ENCODE measurements at places on chromosomes 6 and 20.
A peak's percentile ranks its signal among the peaks of the same experiment; 100 is the strongest.

DNA sequence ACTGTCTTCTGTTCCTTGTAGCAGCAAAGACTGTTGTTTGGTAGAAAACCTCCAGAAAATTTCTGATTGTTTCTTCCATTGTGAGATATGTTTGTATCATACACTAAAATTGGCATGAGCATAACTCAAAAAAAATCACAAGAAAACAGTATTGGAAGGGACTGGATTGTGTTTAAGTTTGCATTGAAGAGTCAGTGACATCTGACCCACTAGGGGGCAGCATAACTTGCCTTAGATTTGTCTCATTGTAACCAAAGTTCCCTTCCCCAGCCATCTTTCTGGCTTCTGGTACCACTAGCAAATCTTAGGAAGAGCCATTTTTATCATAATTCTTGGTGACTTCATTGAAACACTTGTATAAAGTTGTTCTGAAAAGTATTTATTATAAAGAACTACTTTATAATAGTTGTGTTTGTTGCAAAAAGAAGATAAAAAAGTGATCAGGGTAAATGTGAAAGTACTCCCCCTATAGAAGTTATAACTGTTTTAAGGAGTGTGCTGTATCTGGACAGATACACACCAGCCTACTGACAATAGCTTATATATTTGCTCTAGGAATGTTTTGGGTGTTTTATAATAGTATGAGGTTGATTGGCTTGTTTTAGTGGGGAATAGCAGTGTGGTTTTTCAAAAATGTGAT, 7.7 kb downstream of the CSTF1 start:
- no peak for DNase-seq

DNA sequence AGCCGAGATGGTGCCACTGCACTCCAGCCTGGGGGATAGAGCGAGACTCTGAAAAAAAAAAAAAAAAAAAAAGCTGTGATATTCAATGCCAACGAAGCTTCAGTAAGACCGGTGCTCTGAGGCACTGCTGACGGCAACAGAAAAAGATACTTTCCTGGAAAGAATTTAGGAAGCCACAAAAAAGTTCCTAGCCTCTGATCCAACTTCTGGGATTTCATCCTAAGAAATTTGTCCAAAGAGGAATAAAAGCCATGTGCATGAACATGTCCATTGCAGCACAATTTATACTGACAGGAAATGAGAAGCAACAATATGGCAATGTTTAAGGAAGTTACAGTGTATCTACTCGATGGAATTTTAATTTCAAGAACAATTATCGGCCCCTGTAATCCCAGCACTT, 24.5 kb upstream of the CARMIL1 start:
- DNase-seq, result no peak

DNA sequence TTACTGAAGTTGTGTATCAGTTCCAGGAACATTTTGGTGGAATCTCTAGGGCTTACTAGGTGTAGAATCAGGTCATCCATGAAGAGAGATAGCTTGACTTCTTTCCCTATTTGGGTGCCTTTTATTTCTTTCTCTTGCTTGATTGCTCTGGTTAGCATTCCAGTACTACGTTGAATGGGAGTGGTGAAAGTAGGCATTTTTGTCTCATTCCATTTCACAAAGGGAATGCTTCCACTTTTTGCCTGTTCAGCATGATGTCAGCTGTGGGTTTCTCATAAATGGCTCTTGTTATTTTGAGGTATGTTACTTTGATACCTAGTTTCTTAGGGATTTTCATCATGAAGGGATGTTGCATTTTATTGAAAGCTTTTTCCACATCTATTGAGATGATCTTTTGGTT, 195.3 kb downstream of the MOXD1 start:
- no peak for DNase-seq

- peak; percentile 81 for DNase-seq
These were observed 24.1 kb upstream of the ROS1 start for GRCh38 chr6:117449549-117450439.

DNA sequence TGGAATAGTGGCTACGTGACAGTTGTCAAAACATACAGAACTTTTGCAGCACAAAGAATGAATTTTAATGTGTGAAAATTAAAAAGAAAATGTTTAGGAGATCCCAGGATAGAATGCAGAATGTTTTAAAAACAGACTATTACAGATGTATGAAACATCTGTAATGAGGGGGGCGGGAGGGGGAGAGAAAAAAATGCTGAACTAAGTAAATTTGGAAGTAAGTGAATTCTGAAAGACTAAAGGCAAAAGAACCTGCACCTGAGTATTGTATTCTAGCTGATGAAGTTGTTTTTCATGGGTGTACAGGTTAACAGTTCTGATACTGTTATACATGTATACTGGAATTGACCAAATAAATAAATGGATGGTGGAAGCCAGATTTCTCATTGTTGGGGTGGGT, 178.8 kb downstream of the ZFAND3 start:
- no peak for DNase-seq

DNA sequence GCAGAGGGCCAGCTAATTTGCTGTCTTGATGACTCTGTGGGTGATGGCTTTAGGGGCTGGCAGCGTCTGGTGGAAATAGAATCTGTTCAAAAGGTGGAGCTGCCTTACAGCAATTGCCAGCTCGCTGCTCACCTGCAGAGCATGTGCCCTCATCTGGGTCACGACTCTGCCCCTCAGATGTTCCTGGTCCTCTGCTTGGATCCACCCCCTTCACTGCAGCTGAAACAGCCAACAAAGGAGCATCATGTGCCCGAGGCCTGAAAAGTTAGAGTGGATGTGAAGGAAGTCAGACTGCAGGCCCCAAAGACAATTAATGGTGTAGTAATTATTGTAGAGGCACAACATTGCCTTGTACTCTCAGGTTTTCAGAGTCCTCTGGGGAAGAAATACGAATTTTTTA, 19.9 kb downstream of the RREB1 start:
- no peak for DNase-seq

DNA sequence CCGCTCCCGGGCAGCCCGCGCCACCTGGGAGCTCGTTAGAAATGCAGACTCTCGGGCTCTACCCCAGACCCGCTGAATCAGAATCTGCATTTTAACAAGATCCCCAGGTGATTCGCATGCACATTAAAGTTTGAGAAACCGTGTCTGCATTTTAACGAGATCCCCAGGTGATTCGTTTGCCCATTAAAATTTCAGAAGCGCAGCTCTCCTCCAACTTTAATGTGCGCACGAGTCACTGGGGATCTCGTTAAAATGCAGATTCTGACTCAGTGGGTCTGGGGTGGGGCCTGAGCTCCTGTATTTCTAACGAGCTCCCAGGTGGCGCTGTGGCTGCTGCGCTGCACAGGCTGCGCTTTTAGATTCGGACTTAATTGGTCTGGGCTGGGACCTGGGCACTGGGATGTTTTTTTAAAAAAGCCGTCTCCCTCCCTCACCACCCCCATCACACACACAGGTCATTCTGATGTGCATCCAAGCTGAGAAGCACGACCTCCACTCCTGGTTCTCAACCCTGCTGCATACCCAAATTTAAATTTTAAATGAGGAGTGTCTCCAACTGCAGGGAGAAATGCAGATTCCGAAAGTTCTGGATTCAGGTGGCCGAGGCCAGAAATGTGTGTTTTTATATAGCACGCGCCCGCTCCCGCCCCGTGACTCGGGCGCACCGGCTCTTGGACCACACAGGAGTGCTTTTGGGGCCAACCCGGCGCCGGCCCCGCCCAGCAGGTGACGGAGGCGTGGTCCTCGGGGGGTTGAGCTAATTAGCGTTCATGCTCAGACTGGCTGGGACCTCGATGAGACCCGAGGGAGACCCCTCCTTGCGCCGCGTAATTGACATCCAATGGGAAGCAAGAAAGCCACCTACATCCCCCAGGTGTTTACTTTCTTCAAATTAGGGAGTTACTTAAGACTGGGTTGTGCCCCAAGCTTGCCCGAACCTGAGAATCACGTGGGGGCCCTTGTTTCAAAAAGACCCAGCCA, 85.8 kb downstream of the ZFP64 start:
- DNase-seq, result no peak

GRCh38 chr6:168139121-168139520, 60.1 kb upstream of the FRMD1 start:
- DNase-seq, result peak; percentile 23

DNA sequence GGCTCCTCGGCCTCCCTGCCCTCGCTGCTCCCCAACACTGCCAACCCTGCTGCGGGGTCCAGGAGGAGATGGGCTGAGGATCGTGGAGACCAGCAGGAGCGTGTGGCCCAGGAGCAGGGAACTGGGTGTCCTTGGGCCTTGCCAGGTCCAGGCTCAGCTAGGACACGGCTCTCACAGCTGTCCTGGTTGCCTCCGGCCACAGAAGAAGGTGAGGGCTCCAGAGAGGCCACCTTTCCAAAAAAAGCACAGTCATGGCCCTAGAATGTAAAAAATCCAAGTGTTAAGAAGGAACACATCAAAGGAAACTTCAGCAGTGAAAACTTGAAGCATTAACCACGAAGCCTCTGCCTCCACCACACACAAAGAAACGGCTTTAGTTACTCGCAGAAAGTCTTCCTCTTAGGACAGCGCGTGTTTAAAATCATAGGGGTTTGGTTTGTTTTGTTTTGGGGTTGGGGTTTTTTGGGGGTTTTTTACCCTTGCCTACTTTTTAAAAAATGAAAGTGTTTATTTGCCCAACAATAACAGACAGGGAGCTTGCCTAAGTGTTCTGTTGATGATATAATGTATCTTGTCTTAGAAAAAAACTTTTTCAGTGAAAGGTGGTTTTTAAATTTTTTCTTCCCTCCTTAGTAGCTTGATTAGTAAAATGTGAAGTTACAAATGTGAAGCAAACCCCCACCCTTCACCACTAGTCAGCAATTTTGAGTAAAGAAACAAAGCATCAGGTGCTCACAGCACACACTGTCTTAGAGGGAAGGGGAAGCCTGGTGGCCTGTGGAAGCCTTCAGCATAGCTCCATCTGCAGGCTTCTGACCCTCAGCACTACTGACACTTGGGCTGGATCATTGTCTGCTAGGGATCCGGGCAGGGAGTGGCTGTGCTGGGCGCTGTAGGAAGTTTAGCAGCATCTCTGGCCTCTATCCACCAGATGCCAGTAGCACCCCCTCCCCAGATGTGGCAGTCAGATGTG, 60.0 kb downstream of the PTPN1 start:
- peak; percentile 41 for DNase-seq

GRCh38 chr6:40962241-40962640, 76.8 kb downstream of the UNC5CL start:
- DNase-seq, result peak; percentile 89

DNA sequence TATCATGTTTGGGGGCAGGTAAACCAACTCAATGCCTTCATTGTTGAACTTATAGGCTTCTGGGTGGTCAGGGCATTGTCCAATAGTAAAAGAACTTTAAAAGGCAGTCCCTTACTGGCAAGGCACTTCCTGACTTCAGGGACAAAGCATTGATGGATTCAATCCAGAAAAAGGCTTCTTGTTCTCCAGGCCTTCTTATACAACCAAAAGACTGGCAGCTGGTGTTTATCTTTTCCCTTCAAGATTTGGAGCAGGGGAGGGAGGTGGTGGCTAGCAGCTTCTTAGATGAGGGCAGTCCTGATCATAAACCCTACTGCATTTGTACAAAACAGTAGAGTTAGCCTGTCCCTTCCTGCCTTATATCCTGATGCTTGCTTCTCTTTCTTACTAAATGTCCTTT, 57.5 kb downstream of the NCOA3 start:
- DNase-seq, result peak; percentile 42

DNA sequence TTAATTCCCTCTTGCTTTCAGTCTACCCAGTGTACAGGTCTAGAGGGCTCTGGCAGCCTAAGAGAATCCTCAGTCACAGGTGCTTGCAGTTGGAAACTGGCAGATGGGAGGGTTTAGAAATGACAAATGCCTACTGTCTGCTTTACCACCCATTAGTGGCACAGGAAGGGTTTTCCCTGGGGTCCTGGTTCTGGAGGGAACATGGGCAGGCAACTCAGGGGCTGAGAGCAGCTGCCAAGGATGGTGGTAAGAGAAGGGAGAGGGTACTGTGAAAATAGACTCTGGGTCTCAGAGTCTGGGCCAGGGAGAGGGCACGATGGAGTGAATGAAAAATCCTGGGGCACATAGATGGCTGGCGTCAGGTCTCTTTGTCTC, 103.5 kb downstream of the TCP11 start:
- DNase-seq, result no peak

DNA sequence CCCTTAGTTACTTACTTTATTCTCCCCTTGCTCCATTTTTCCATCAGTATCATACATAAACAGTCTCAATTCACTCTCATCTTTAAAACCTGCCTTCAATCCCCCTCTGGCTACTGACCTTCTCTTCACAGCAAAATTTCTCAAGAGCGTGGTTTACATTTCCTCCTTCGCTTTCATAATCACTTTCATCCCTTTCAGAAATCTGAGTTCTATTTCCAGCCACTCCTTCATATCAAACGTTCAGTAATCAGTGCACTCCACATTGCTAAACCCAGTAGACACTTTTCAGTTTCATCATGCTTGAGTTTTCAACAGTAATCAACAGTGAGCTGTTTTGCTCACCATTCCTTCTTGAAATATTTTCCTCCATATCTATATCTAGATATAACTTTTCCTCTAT, 176.7 kb upstream of the HSF2 start:
- no peak for DNase-seq

GRCh38 chr6:141521440-141521839, 611.3 kb upstream of the GJE1 start:
- DNase-seq, result no peak

DNA sequence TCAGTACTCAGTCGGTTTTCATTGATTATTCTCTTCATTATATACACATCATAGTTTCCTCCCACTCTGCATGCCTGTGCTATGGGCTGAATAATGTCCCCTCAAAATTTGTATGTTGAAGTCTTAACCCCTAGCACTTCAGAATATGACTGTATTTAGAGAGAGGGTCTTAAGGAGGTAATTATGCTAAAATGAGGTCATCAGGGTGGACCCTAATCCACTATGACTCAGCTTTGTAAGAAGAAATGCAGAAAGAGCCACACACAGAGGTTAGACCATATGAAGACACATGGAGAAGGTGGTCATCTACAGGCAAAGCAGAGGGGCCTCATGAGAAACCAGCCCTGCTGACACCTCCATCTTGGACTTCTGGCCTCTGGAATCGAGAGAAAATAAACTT, 15.8 kb downstream of the ABHD12 start:
- no peak for DNase-seq

DNA sequence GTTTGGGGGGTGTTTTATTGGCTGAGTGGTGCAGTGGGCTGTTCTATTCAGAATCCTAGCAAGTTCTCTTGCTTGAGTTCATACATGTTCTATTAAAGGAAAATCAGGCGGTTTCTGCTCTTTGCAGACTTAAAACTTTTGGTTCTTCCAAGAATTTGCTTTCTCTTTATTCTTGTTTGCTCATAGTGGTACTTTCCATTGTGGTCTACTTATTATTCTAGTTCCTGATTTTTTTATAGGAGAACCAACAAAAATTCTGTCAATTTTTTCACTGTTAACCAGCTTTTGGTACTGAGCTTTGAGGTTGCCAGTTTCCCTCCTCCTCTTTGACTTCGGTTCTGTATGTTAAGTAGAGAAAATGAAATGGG, 6.7 kb downstream of the AFDN start:
- DNase-seq, result no peak

GRCh38 chr6:160781298-160781697, 79.3 kb downstream of the PLG start:
- DNase-seq, result no peak
